ENCODE measurements at places on chromosomes 2 and 18.

DNA sequence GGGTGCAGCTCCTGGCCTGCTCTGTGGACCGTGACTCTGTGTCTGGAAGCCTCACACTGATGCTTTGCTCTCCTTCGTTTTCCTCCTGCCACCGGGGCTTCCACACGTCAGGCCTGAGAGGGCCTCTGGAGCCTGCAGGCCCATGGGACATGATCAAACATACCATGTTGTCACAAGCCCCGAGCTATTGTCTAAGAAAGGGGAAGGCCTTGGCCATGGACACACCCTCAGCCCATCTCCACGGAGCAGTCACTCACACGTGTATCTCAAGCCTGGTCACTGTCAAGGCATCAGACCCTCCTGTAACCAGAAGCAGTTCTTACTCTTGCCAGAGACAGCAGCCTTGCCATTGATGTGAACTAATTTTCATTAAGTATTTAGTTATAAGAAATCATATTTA lies 814.1 kb upstream of the SALL3 start:
- DNase-seq, result no peak

GRCh38 chr18:60064271-60064670 lies 164.5 kb downstream of the PMAIP1 start:
- no peak for DNase-seq

DNA sequence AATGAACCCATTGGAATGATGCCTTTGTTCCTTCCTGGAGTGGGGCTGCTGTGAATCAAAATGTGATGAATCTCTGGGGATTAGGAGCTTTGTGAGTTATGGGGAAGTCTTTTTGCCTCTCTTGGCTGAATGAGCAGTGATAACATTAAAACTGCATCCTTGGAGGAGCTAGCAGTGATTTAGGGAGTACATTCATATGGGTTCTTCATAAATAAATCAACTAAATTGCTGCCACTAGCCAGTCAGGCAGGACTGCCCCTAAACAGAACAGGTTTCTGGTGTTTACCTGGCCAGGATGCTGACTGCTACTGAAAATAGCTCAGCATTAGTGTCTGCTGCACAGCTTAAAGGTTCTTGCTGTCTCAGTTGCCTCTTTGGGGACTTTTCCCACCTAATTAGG lies 244.5 kb upstream of the MEX3C start:
- DNase-seq, result no peak

DNA sequence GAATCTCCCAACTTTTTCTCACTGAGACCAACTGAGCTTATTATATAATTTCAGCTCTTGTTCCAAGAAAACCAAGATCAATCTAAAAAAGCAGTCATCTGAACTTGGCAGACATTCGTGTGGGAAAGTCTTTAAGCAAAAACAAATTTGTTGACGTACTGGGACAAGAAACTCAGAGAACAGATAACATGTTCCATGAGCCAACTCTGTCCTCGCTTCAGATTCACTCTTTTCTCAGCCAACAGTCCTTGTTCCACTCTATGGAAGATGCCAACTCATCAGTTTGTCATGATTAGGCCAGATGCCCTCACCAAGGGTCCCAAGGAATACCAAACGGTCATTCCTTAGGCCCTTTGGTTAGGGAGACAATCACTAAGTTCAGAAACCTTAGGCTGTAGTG lies 224.2 kb upstream of the CTAGE1 start:
- DNase-seq, result no peak

DNA sequence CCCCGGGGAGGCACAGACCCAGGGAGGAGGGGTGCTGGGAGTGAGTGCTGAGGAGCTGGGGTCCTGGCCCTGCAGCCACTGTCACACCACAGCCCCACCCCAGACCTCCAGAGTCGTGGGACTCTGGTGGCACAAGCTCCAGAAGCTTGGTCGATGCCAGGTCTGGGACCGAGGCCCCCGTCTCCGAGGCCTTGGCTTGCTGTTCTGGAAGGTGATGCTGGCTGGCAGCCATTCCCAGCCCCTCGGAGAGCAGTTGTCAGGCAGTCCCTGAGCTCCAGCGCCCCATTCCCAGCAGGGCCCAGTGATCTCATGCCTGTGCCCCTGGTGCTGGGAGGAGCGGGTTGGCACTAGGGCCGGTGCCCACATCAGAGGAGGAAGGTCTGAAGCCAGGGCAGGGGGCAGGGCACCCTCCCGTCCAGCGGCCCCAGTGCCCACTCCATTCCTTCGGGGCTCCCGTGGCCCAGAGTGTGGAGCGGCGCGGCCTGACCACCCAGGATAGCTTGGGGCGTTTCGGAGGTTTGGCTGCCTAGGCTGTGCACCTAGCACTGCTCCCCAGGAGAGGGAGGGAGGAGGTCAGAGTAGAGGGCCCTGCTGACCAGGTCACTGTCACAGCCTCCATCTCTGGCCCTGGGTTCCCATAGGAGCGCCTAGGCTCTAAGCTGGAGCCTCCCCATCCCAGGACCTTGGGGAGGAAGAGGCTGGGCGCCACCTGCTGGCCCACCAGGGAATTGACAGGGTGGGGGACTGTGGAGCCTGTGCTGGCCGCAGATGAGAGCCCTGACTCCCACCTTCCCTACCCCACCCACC lies 16.8 kb upstream of the ALPI start:
- DNase-seq, result no peak

GRCh38 chr2:64124571-64124970 lies 19.6 kb downstream of the PELI1 start:
- DNase-seq, result no peak

DNA sequence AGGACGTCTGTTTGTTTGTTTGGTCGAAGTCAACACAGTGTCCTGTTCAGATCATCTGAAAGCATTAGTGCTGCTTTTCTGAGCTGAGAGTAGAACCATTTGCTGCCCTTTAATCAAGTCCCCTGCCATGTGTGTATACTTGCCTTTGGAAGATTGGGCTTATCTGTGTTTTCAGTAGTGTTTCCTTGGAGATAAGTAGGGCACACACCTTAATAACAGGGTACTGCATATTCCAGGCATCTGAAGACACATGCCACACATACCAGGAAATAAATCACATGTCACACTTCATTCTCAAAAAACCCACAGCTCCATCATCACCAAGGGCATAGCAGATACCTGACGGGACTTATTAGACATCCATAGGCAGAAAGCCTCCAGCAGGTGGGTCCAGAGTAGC lies 157.4 kb downstream of the SOX11 start:
- no peak for DNase-seq

All from NCI-H1694 (cell line).